ENCODE measurements at places on chromosomes 2 and 18.

GRCh38 chr2:39667104-39667885 lies 1.6 kb downstream of the TMEM178A start:
- no peak for DNase-seq

DNA sequence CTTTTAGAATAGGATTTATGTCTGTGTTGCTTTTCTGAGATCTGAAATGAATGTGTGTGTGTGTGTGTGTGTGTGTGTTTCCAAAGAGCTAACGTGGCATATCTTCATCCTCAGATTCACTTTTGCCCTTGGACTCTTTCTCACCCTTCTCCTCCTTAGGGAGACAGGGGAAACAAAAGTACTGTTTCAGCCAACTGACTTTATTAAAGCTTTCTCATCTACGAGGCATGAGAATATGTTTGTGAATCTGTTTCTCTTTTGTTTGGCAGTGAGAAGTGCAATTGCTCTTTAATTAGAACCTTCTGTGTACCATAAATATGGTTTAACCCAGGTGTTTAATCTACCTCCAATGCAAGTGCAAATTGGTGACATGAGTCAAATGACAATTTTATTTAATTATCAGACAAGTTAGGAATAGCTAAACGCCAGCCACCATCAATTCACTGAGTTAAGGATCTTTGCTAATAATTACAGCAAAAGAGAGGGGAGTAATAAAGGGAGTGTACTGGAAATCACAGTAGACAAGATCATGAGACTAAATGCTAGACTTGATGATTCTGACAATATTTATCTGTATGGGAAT lies 186.4 kb upstream of the COL3A1 start:
- DNase-seq, result no peak

DNA sequence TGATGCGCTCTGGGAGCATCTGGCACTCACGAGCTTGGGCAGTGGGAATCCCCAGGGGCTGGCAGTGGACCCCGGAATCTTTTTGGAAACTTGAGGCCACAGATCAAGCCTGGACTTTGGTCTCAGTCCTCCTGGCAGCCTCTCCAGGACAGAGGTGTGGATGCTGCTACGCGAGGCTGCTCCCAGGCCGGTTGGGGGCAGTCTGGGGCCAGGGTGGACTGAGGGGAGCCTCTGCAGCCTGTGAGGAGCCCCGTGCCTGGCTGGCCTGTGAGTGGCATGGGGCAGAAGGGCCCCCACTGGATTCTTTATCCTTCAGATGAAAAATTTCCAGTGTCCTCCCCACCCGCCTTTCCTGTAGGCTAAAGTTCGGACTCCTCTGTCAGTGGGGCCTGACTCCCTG lies 12.7 kb upstream of the DES start:
- no peak for DNase-seq

GRCh38 chr2:238999291-238999741 lies 151.4 kb downstream of the TWIST2 start:
- DNase-seq, result no peak

DNA sequence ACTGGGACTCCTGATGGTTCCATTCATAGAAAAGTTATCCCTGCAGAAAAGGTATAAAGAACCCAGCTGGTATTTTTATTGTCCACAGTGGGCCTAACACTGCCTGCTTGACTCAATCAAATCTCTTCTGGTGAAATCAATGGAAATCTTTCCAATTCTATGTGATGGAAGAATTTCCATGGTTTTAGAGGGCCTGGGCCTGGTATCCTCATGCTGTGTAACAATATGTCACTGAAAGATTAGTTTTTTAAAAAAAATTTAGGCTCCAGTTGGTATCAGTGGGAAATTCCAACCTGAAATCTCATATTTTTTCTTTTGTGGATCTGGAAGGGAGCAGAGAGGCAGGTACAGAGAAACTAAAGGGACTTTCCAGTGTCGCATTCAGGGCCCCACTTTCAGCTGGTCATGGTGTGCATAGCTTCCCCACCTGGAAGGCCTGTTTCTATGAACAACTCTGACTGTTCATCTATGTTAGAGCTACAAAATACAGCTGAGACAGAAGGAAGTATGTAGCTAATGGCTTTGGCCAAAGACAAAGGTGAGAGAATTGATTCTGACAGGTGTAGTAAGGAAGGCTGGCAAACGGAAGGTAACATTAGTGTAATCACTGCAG lies 20.9 kb downstream of the NEB start:
- no peak for DNase-seq
